ENCODE measurements at places on chromosomes 16 and 17.

GRCh38 chr16:49634235-49635008 is 221.5 kb downstream of the ZNF423 start:
- no peak for DNase-seq

DNA sequence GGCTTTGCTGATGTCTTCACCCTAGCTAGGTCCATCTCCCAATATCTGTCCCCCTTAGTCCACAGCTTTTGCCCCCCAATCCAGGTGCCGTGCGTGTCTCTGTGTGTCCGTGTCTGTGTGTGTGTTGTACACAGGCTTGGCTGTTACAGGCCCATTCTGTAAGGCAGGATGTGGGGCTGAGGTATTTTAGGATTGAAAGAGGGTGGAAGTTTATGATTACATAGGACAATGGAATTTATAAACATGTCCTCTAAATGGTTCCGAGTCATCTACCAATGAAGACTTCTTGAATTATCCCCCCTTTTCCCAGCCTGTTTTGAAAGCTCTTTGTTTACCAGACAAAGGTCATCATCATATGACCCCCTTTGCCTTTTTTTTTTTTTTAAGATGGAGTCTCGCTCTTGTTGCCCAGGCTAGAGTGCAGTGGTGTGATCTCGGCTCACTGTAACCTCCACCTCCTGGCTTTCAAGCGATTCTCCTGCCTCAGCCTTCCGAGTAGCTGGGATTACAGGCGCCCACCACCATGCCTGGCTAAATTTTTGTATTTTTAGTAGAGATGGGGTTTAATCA is 21.9 kb downstream of the ACE start:
- no peak for DNase-seq

- no peak for DNase-seq
Observed at GRCh38 chr17:74493331-74493833, 26.9 kb downstream of the CD300A start.

- no peak for DNase-seq
Observed at GRCh38 chr17:41771389-41772206, 14.9 kb downstream of the JUP start.

GRCh38 chr16:57807252-57807967 is 5.1 kb upstream of the KIFC3 start:
- no peak for DNase-seq

GRCh38 chr17:67411397-67411796 is 34.3 kb downstream of the PITPNC1 start:
- no peak for DNase-seq

DNA sequence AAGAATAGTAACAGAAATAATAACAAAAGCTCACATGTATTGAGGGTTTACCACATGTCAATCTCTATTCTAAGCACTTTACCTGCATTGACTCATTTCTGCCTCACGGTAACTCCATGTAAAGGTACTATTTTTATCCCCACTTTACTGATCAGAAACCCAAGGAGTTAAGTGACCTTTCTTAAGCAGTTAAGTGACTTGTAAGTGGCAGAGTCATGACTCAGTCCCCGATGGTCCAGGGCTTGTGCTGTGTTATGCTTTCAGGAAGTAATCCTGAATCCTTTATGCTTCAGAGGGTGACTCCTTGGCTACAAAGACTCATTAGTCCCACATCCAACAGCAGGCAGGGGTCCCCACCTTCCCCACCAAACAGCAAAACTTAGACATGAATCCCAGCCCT is 66.5 kb downstream of the MRM1 start:
- no peak for DNase-seq

- no peak for DNase-seq
Observed at GRCh38 chr17:40525294-40525693, 23.9 kb upstream of the TNS4 start.

- no peak for DNase-seq
Observed at GRCh38 chr16:81514568-81515258, 70.1 kb downstream of the CMIP start.

DNA sequence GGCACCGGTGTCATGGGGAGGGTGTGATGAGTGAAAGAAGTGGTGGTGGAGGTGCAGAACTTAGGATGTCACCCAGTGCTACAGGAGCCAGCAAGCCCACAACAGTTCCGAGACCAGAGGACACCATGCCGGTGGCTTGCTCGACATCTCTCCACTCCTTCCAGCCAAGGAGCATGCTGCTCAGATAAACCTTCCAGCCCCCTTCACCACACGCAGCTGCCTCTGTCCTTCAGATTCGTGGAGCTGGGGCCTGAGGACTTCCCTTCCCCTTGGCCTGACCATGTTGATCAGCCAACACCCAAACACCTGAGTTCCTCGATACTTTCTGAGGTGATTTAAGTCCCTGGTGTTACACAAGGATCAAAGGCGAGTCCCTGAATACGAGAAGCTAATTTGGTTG is 188.8 kb upstream of the FOXF1 start:
- DNase-seq = no peak

- no peak for DNase-seq
Observed at GRCh38 chr17:10585529-10585928, 36.1 kb upstream of the MYH2 start.
